ENCODE measurements at places on chromosomes 16 and 17.
A peak's percentile ranks its signal among the peaks of the same experiment; 100 is the strongest.

- peak; percentile 75 for DNase-seq
Measured at GRCh38 chr17:30263552-30264333, 28.0 kb downstream of the BLMH start.

- DNase-seq: peak; percentile 83
Measured at GRCh38 chr16:54431997-54432896, 145.7 kb upstream of the IRX3 start.

DNA sequence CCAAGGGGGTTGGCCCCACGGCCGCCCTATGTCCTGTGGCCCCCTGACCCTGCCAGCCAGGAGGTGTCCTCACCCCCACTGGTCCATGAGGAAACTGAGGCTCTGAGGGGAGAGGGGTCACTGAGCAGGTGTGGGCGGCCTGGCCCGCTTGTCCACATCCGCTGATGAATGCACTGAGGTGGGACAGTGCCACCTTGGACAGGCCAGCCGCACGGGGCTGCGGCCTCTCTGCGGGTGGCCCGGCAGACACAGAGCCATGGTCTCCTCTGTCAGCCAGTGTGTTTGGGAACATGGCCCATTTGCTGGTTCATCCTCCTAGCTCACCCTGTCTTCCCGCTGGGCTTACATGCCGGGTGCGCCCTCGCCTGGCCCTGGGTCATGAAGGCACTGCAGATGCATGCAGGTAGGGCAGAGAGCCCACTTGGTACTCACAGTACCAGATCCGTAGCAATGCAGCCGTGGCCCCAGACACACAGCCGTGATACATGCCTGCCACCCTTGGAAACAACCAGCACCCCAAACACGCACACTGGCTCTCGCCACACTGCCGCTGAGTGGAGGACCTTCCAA lies 93.9 kb downstream of the ENGASE start:
- DNase-seq: no peak

DNA sequence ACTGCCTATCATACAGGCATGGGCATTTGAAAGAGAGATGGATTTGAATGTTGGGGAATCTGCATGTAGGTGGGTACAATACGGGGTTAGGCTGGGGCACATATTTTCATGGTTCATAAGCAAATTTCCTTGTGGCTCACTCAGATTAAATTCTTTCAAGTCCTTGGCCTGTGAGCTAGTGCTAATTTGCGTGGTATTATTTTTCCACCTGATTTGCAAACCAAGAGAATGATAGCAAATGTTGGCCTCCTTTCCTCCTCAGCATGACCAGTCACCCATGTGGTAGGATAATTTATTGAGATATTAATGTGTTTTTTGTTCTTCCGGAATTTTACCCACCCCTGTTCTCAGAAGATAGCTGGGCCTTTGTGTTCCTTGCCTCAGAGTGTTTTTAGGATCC lies 22.9 kb downstream of the FAM20A start:
- no peak for DNase-seq

- peak; percentile 63 for DNase-seq
Measured at GRCh38 chr17:67602974-67603373, 114.8 kb upstream of the NOL11 start.

GRCh38 chr16:50334106-50334975 lies 34.4 kb downstream of the BRD7 start:
- no peak for DNase-seq

All from astrocyte of the hippocampus (primary cell).